NCI-H187 (cell line): ENCODE measurements at places on chromosomes 3 and 15.

GRCh38 chr3:29971895-29972294, 634.5 kb upstream of the TGFBR2 start:
- DNase-seq: no peak

- DNase-seq: no peak
Observed at GRCh38 chr3:49534581-49535441, 19.5 kb upstream of the BSN start.

- DNase-seq: no peak
Observed at GRCh38 chr3:37347941-37348340, 173.6 kb upstream of the LRRFIP2 start.

- no peak for DNase-seq
Observed at GRCh38 chr15:79970624-79971434, at the start of gene BCL2A1. Gene BCL2A1, minus strand, starts transcription at chr15:79971196. Its CDS starts 77 bp downstream, at chr15:79971119.

DNA sequence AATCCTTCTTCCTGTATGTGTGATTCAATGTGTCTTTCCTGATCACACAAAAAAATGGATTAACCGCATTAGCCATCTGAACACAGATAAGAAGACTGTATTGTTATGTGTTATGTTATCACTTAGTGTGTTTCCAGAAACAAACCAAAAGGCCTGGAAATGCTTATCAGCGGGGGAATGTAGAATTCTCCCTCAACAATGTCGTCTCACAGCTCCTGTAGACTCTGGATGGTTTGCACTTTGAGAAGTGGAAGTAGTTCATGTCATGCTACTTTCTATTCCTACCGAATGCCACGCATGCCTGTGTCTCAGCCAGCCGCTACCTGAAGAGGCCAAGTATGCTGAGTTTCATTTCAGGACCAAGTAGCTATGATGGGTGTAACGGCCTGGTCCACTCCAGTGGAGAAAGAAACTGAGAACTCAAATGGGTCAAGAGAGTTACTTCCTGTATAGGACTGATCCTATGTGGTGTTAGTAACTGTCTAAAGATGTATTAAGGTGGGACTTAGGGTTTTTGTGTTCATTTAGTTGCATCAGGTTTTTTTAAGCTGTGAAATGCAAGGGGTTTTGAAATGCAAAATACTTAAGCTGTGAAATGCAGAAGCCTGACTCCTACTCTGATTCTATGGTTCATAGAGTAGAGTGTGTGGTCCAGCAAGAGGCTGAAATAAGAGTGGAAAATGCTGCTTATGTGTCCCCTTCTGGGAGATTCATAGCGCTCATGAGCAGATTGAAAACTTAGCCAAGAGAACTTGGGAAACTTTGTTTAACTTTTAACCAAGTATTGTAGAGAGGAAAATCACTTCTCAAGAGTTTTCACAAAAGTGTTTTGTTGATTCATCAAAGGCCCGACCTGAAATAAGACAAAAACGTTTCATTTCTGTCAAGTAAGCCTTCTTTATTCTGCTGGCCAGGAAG, 118.5 kb upstream of the LMOD3 start:
- DNase-seq: no peak

- no peak for DNase-seq
Observed at GRCh38 chr3:62672270-62672987, 202.8 kb downstream of the CADPS start.

- DNase-seq: no peak
Observed at GRCh38 chr15:62552444-62552843, 387.4 kb upstream of the C2CD4B start.

DNA sequence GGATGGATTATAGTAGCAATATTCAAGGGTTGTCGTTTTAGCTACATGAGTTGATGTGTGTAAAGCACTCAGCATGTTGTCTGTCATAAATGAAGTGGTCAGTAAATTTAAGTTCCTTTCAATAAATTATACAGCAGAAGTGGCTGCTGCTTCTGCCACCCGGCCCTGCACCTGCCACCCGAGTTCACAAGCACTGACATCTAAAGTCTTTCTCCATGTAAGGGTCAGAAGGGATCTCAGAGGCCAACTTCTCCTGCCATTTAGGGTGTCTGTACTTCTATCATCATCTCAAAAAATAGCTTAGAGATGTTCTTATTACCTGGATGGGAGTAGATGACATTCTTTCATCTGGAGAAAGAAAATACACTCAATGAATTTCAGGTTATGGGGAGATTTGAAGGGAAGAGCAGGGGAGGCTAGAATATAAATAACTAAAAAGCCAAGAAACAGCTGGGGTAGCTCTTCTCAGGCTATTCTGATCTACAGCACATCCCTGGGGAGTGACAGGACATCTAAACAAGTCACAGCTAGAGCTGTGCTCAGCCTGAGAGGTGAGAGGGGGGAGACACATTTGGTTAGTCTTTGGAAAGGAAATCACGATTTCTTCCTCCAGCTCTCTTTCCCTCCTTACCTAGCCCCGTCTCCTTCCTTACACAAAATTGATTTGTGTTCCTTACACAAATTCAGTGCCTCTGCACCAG, 8.0 kb downstream of the GCSAM start:
- DNase-seq: no peak

- DNase-seq: no peak
Observed at GRCh38 chr3:25536521-25537391, 108.7 kb downstream of the RARB start.

GRCh38 chr3:186178412-186178811, 69.5 kb upstream of the ETV5 start:
- DNase-seq: no peak

DNA sequence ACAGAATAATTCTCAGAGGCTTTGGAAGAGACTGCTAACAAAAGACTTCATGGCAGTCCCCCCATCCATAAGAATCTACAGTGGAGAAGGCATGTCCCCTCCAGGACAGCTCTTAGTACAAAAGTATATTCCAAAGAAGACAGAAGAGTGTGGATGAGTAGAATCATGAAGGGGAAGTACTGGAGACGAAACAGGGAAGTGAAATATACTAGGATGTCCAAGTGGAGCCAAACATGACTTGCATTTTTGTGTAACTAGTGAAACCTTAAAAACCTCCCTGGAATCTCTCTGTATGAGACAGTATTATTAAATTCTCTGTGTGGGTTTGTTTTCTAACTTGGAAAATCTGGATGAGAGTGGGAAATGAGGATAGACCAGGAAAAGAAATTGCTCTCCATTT, 312.4 kb downstream of the RSL24D1 start:
- no peak for DNase-seq

- no peak for DNase-seq
Observed at GRCh38 chr15:26868029-26868685, 1.3 kb downstream of the GABRA5 start.

- DNase-seq: peak; percentile 31
Observed at GRCh38 chr3:159775372-159775961, 213.2 kb upstream of the IL12A start.

DNA sequence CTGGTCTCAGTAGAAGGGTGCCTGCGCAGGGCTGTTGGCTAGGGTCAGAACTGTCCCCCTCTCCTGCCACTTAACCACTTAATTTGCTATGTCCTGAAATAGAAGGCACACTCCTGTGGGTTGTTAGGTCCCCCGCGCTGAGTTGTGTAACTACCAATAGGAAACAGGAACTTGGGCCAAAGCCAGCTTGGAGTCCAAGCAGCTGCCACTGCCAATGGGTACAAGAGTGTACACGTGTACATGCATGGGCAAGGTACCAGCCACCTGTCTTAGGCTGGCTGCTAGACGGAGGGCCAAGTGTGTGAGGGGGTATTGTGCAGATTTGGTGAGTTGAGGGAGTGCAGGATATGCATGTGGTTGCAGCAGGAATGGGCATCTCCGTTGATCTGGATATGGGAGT, 29.7 kb upstream of the POLG start:
- no peak for DNase-seq

DNA sequence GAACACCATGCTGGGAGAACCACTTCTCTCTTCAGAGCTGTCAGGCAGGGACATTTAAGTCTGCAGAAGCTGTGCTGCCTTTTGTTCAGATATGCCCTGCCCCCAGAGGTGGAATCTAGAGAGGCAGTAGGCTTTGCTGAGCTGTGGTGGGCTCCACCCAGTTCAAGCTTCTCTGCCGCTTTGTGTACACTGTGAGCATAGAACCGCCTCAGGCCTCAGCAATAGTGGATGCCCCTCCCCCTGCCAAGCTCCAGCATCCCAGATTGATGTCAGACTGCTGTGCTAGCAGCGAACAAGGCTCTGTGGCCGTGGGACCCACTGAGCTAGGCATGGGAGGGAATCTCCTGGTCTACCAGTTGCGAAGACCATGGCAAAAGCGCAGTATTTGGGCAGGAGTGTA, 121.6 kb downstream of the NFKBIZ start:
- no peak for DNase-seq

GRCh38 chr3:135860761-135861160, 104.8 kb upstream of the PPP2R3A start:
- DNase-seq: no peak

DNA sequence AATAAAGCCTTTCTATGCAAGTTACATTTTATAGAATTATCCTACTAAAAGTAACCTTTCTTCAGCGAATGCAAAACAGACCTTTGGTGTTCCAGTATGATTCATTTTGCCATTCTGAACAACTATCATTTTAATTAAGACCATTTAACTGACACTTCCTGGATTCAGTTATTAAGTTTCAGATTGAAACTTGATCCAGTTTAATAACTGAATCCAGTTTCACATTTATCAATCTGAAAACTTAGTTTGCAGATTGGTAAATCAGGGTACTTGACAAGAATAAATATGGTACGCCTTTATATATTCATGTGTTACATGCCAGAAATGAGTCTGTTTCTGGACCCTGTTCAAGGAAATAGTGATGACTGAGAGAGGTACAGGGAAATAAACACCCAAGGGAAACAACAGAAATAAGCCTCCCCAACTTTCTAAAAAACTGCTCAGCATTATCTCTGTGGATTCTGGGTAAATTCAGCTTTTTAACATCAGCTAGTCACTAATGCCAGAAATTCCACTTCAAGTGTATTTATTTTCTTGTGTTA, 23.3 kb upstream of the NFKBIZ start:
- no peak for DNase-seq

DNA sequence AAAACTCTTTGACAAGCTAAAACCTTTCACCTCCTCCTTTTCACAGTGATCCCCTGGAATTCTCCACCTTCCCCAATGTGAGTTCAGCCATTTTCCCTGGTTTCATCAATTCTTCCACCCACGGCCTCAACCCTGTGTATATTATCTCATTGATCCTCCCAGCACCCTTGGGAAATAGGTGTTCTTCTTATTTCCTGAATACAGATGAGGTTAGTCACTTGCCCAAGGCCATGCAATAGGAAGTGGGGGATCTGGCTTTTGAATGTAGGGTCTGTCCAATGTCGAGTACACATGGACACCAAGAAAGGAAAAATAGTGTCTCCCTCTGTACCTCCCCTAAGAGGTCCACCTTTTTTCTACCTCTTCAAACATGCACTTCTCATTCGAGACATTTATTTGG, 262.8 kb upstream of the ST8SIA2 start:
- DNase-seq: no peak

DNA sequence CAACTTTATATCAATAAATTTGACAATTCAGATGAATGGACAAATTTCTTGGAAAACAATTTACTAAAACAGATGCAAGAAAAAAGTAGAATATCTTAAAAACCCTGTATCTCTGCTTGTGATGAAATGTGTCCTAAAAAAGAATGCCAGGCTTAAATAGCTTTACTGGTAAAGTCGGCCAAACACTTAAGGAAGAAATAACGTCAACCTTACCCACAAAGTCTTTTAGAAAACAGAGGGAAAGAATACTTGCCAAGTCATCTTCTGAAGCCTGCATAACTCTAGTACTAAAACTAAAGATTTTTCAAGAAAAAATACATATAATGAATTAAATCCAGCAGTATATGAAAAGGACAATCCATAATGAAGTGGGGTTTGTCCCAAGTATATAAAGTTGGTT, 111.1 kb downstream of the RASA2 start:
- DNase-seq: no peak

DNA sequence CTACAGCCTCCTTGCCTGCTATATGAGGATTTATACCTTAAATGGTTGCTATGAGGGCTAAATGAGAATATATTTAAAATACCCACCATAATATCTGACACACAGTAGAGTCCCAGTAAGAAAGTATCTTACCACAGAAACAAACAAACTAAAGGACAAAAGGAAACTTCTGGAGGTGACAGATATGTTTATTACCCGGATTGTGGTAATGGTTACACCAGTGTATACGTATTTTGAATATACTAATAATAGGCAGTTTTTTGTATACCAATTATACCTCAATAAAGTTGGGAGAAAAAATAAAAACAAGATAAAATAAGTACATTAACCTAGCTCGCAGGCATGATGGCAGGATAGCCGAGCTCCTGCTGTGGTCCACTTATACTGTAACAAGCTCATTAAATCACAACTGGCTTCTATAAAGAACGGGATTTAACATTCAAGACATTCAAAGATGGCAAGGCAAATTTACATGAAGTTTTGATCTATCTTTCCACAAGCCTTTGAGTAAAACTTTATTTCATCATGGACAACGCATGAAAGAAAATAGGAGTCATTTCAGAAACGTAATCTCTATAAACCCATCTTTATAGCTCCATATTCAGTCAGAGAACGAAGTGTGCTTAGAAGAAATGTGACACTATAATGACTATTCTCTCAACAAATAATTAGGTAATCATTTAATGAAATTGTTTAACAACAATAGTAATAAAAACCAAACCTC, 1.5 kb downstream of the RPN1 start:
- no peak for DNase-seq

DNA sequence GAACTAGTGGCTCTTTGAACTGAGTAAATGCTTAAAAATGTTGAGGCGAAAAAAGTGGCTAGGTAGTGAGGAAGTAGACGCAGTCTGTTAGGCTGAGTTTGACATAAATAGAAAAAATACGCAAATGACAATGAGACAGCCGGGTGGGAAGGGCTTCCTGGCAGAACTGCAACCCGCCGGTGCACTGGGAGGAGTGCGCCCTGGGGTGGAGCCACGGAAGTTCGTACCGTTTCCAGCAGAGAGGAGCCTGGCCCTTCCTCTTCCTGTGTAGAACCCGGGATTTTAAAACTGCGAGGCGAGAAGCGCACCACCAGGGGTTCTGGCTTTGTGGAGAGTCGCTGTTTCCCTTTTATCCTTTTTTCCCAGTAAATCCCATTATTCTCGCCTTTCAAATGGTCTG, 602.6 kb downstream of the PYDC2 start:
- DNase-seq: no peak

DNA sequence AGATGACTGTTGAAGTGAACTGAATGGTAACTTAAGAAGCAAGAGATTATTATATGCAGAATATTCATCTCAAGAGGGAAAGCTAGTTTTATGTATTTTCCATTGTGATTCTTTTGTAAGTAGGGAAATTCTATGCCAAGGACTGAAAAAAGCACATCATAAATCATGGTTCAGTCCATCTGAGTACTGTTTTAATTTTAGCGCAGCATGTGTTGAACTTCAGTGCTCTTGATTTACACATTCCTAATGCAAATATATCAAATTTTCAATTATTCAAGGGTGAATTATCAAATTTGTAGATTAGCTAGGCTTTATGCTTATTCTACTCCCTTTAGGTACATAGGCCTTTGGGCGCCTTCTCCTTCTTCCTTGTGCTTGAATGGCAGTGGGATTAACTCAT, 50.3 kb upstream of the TCF12 start:
- no peak for DNase-seq
